Epithelial cell of proximal tubule (primary cell): ENCODE measurements at places on chromosomes 5 and 9. TPM values are rescaled to one million over a fixed set of nuclear protein-coding genes. Genes with fewer than 3 reads are reported as not detected.

The HINT1 gene
- 333 and 354 TPM in 2 replicates for total RNA-seq

GRCh38 chr5:124088289-124089032 lies 576.5 kb downstream of the CSNK1G3 start:
- no peak for DNase-seq

- DNase-seq: no peak
Observed at GRCh38 chr5:17221843-17222636, 4.6 kb downstream of the BASP1 start.

- DNase-seq: no peak
Observed at GRCh38 chr5:137461391-137462264, 37.5 kb downstream of the SPOCK1 start.

DNA sequence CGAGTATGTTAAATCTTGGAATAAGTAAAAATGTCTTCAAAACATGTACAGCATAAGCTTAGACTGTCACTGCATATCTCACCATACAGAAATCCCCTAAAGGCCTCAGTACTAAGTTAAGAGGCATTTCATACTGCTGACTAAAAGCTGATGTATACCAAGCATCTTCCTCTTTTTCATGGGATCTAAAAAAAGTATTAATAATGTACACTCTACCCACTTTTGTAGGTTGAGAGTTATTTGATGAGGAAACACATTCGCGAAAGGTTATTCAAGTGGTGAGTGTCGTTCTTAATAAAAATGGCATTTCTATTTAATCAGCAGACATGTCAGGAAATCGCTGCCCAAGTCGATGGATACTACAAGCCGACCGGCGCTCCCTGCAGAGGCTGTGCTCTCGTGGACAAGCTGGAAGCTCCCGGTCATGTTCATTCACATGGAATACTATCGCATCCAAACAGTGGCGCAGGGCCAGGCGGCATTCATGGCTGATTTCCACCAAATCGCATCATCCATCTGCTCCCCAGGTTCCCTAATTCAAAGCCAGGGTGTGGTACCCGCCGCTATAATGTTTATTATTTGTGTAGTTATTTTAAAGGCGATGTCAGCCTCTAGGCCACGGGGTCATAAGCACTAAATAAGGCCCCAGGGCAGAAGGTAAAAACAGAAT lies 724 bp downstream of the SGTB start:
- no peak for DNase-seq
